ENCODE measurements at places on chromosomes 6 and 20.

GRCh38 chr20:831251-831650 lies 2.3 kb upstream of the FAM110A start:
- DNase-seq = no peak

GRCh38 chr20:10739566-10739965 lies 65.8 kb upstream of the JAG1 start:
- no peak for DNase-seq

GRCh38 chr6:149468179-149468578 lies 16.6 kb downstream of the ZC3H12D start:
- DNase-seq = no peak

DNA sequence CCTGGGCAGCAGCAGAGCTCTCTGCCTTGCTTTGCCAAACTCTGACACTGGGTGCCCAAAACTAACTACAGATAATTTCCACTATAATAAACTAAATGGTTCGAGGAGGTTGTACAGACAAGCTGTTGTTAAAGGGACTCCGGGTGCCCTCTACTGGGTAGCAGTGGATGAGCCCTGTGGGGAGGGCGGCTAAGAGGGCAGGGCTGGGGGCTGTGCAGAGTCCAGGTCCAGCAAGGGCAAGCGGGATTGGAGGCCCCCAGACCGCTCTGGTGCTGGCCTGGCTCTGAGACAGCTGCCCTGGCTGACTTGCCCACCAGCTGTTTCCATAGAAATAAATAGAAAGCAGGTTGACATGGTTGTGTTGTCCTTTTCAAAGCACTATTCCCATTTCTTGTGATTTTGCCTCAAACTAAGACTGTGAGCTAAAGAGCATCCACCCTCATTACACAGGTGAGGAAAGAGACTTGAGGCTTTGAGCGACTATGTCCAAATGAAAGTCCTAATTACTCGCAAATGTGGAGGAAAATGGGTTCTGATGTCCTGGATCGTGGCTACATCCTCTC lies 167.6 kb upstream of the CST7 start:
- no peak for DNase-seq

DNA sequence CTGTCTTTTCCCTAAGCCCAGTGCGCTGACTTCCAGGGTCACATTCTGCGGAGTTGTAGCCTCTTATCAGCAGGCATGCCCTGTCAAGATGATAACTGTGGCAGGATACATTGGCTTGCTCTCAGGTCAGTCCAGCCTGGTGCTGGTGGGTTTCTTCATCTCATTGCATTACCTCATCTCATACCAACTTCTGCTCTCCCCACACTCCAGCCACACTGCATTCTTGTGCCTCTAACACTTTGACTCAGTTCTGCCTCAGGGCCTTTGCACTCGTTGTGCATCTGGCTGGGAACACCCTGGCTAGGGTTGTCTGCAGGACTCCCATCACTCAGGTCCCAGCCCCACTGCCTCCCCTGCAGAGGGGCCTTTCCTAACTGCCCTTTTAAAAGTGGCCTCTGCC lies 110.3 kb upstream of the BACH2 start:
- no peak for DNase-seq

Measured in CD4-positive, alpha-beta T cell treated with Interleukin-6 for 4 hours (primary cell).